ENCODE measurements at places on chromosomes 6 and 20.

DNA sequence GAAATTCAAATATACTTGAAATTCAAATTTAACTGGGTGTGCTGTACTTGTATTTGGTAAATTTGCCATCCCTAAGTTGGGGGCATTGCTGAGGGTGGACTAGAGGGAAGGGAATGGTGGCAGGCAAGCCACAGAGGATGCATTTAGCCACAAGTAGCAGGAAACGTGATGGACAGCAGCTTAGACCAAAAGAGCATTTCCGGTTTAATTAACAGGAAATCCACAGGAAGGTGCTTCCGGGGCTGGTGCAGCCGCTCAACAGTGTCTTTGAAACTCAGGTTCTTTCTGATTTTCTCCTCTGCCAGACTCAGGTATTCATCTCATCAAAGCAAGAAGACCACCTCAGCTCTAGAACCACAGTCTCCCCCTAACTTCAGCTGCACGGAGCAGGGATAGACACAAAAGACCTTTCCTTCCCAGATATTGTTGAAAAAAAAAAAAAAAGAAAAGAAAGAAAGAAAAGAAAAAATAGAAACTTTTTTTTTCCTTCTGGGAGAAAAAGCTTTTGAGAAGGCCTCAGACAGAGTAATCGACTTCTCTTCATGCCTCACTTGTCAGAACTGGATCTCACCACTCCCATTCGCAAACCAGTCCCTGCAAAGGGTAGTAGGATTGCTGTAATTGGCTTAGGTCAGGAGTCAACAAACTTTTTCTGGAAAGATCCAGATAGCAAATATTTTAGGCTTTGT, 8.0 kb upstream of the BCAS1 start:
- no peak for DNase-seq

DNA sequence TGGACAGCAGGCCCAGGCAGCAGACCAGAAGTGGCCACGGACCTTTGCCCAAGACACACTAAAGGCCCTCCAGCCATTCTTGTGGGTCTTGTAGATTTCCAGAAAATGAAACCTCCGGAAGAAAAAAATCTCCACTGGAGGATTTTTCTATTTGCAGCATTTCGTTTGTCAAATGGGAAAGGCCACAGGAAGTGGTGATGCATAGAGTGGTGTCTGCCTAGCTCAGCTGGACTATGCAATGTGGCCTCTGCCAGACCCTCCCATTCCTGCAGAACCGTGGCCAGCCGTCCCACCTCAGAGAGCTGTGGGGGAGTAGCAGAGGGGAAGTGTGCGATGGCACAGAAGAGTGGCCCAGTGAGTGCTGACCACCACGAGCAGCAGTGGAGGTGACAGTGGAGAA, 24.0 kb upstream of the INSM1 start:
- DNase-seq, result no peak

- DNase-seq, result no peak
Measured at GRCh38 chr20:641516-641875, 11.5 kb downstream of the SRXN1 start.

GRCh38 chr20:1894951-1895673, at the start of gene SIRPA:
SIRPA (plus strand) TSS chr20:1895407; CDS start chr20:1895448, 41 bp downstream.
- peak; percentile 45 for DNase-seq

- DNase-seq, result no peak
Measured at GRCh38 chr6:132132924-132133639, 181.9 kb upstream of the CCN2 start.

GRCh38 chr6:144286503-144287393, 1.6 kb downstream of the UTRN start:
- peak; percentile 69 for DNase-seq

- no peak for DNase-seq
Measured at GRCh38 chr20:58875541-58876134, 23.1 kb downstream of the GNAS start.

- DNase-seq, result no peak
Measured at GRCh38 chr6:161836643-161837448, 563.0 kb upstream of the AGPAT4 start.

GRCh38 chr6:136274062-136274461, 15.6 kb downstream of the BCLAF1 start:
- DNase-seq, result no peak

DNA sequence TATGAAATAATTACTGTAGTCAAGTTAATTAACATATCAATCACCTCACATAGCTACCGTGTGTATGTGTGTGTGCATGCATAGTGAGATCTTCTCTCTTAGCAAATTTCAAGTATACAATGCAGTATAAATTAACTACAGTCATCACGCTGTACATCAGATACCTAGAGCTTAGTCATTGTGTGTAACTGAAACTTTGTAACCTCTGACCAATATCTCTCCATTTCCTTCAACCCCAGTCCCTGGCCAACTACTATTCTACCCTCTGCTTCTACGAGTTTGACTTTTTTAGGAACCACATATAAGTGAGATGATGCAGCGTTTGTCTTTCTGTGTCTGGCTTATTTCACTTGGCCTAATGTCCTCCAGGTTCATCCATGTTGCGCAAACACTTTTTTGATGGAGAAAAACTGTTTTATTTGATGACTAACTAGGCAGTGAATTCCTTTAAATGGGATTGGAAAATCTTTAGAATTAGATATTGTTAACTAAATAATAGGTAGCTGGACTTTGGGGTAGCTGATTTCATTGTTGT, 459.5 kb downstream of the DHX35 start:
- DNase-seq, result no peak

DNA sequence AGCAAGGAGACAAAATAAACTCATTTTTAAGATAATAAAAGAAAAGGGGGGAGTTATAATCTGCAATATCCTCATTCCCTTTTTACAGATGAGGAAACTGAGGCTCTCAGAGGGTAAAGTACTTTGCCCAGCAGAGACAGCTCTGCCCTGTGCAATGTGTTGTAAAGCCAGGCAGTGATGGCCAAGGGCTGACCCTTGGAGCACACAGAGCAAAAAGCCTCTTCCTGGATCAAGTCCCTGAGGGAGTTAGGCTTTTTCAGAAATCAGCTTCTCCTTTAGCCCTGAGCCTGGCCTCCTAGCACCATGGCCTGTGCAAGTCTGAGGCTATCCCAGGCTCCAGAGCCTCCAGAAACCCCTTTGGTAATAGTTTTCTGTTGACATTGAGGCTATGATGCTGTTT, 234.8 kb downstream of the PHACTR1 start:
- DNase-seq, result no peak

GRCh38 chr6:156976216-156977127, 199.3 kb downstream of the ARID1B start:
- DNase-seq, result no peak

DNA sequence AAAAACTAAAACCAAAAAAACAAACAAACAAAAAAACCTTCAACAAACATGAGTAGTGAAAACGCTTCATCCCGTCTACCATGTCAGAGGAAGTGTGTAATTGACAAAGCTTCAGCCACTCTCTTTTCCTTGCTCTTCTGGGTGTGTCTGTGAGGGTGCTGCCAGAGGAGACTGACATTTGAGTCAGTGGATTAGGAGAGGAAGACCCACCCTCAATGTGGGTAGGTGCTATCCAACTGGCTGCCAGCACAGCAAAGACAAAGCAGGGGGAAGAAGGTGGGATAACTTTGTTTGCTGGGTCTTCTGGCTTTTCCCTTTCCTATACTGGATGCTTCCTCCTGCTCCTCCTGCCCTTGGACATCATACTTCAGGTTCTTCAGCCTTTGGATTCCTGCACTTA, 145.6 kb downstream of the TASP1 start:
- DNase-seq, result peak; percentile 14

DNA sequence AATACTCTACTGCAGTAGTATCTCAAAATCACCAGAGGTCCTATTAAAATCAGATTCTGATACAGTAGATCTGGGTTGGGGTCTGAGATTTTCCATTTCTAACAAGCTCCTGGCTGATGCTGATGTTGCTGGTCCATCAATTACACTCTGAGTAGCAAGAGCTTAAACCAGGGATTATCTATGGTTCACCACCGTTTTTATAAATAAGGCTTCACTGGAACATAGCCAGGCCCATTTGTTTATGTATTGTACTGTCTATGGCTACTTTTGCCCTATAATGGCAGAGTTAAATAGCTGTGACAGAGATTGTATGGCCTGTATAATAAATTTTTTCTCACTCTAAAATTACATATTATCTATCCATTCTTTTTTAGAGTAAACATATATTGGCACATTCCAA, 53.0 kb downstream of the NUDT3 start:
- DNase-seq, result no peak

DNA sequence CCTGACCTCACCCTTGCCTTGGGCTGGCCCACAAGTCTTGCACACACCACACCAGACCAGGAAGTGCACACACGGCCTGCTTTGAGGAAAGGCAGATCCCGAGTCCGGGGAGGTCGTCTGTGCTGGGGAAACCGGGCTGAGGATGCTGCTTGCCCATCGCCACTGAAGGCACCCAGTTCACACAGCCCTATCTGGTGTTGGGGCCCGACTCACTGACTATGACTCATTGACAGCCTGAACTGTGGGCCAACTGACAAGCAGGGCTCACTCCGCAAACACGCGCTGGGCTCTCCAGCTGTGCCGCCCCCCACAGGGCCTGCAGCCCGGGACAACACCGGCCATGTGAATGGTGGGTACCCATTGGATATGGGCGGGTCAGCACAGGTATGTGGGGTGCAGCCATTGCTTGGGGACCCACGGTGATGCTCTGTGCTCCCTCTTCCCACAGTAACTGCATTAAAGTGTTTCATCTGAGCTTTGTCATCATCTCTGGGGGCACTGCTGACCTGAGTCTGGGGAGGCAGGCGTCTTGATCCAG, 1.6 kb downstream of the SAMD10 start:
- no peak for DNase-seq

- no peak for DNase-seq
Measured at GRCh38 chr20:13139459-13140150, 81.5 kb upstream of the ISM1 start.

DNA sequence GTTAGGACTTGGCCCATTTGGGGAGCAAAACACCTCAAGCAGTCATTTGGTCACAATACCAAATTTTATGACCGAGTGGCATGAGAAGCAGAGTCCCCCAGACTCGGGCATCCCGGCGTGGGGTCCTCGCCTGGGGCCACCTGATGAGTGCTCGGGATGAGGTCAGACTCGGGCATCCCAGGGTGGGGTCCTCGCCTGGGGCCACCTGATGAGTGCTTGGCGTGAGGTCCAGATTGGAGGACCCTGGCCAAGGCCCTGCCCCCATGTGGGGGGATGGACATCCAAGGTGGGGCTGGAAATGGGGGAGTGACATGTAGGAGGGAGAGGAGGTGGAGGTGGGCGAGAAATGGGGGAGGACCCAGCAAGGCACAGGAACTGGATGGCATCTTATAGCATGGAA, 56.1 kb upstream of the CST7 start:
- no peak for DNase-seq

DNA sequence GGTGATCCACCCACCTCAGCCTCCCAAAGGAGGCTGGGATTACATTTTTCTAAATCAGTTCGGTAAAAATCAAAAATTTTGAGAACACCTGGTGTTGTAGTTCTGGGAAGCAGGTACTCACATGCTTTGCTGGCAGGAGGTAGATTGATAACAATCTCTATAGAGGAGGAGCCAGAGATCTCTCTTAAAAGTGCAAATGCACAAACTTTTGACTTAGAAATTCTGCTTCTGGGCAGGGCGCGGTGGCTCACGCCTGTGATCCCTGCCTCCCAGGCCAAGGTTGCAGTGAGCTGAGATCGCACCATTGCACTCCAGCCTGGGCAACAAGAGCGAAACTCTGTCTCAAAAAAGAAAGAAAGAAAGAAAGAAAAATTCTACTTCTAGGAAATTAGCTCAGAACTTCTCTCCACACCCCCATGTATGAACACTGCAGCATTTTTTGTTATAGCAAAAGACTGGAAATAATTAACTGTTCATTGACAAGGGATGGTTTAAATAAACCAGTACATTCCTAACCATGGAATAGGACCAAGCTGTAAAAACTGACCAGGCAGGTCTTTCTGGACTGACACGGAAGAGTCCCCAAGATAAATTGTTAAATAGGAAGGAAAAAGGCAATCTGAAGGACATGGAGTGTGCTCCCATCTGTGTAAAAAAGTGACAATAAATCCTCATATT, 14.4 kb upstream of the TRIB3 start:
- no peak for DNase-seq

GRCh38 chr6:118712969-118713368, 61.6 kb upstream of the CEP85L start:
- DNase-seq, result no peak

DNA sequence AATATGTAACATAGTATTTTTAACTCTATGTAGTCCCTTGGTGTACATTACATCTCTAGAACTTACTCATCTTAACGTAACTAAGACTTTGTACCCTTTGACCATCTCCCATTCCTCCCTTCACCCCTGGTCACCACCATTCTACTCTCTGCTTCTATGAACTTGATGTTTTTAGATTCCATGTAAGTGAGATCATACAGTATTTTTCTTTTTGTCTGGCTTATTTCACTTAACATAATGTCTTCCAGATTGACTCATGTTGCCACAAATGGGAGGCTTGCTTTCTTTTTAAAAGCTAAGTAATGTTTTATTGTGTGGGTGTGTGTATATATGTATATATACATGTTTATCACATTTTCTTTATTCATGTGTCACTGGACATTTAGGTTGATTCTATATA, 55.8 kb downstream of the TMEM200A start:
- DNase-seq, result no peak

DNA sequence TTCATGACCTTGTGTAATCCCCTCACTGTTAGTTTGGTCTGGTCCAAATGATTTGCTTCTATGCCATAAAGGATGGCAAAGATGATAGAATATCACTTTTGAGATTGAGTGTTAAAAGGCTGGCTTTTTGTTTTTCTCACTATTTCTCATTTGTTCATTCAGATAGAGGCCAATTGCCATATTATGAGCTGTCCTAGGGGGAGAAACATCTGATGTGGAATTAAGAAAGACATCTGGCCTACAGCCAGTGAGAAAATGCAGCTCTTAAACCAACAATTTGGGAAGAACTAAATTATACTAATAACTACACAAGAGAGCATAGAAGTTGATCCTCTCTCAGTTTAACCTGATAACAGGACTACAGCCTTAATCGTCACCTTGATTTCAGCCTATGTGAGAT, 1668.6 kb downstream of the GRIK2 start:
- no peak for DNase-seq

GRCh38 chr20:44072384-44072783, 114.6 kb downstream of the JPH2 start:
- DNase-seq, result no peak

GRCh38 chr20:33657704-33658095, 4.4 kb upstream of the C20orf144 start:
- no peak for DNase-seq

GRCh38 chr6:24692003-24692402, 25.1 kb downstream of the ACOT13 start:
- no peak for DNase-seq
